NCI-H82 (cell line): ENCODE measurements at places on chromosomes 4 and X.

- DNase-seq = no peak
These were observed 11.3 kb downstream of the SMIM10L2A start for GRCh38 chrX:135432881-135433521.

- DNase-seq = peak; percentile 22
These were observed 1.3 kb upstream of the CISD2 start for GRCh38 chr4:102867278-102868152.

- peak; percentile 80 for DNase-seq
These were observed 276.6 kb downstream of the BCOR start for GRCh38 chrX:39820938-39821708.

DNA sequence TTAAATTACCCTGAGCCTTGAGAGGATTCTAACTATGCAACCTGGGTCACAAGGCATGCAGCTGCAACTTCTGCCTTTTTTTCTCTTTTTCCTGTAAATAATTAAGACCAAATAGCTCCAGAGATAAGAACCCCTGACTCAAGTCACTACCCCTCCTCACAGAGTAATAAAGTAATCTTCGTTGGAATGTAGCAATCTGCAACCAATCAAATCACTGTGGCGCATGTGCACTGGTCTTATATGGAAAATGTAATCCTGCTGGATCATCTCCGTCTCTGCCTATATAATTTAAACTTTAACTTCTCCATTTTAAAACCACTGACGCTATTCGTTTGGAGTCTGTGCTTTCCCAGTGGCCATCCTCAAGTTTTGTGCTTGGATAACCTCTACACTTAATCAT is 6.1 kb upstream of the EFHC2 start:
- DNase-seq = no peak

DNA sequence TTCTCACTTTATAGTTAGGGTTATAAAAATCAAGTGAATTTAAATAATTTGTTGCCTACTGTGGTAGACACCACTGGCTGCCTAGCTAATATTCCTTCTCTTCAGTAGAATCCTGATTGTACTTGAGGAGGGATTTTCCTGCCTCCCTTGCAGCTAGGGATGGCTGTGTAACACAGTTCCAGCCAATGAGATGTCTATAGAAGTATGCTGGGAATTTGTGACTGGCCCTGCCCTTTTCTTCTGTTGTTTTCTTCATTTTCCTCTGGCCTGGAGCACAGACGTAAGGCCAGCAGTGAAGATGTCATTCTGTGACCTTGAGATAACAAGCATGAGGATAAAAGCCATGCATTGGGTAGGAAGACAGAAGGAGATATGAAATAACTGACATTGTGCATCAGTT is 145.1 kb downstream of the MGST2 start:
- DNase-seq = no peak

GRCh38 chr4:183806341-183806740 is 98.8 kb upstream of the STOX2 start:
- no peak for DNase-seq

DNA sequence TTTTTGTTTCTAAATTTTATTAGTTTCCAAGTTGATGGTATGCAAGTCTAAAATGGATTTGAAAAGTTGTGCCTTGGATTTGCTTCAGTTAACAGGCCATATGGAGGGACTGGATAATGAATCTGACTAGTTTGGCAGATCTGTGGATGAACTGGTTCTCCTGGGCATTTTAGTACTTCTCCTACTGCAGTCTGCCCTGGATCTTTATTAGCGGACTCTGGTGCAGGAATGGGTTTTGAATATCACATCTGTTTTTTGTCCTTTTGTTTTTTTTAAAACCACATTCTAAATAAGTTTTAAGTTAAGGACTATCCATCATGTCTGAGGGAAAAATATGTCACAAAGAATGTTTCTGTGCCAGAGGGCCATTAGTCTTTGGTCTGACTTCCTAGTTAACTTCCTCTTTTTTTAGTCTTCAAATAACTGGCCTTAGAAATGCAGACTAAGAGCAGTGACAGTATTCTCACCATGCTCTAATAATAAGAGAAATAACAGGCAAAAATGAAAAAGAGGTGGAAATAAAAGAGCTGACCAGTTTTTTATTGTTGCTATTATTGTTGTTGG is 13.9 kb upstream of the DCK start:
- DNase-seq = no peak

DNA sequence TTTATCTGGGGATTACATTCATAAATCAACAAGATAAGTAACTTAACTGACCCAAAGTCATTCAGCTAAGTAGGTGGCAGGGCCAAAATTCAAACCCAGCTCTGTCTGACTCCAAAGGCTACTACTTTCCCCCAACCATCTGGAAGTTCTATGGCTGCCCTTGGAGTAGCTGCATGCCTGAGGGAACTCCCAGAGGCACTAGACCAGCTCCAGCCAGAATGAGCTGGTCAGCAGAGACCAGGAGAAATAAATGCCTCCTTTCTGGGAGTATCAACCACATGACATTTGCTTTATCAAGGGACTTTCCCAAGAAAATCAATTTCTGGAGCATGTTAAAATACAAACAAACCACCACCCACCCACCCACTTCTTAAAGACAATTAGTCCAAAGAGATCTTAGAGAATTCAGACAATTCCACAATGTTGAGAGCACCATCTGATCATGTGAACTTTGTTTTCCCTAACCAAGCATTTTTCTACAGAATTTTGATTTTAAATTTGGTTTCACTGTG is 180.5 kb downstream of the EFHC2 start:
- peak; percentile 91 for DNase-seq

- DNase-seq = no peak
These were observed 14.4 kb upstream of the KLHL5 start for GRCh38 chr4:39047681-39048080.

- no peak for DNase-seq
These were observed 100.9 kb upstream of the RADX start for GRCh38 chrX:106510713-106511403.

DNA sequence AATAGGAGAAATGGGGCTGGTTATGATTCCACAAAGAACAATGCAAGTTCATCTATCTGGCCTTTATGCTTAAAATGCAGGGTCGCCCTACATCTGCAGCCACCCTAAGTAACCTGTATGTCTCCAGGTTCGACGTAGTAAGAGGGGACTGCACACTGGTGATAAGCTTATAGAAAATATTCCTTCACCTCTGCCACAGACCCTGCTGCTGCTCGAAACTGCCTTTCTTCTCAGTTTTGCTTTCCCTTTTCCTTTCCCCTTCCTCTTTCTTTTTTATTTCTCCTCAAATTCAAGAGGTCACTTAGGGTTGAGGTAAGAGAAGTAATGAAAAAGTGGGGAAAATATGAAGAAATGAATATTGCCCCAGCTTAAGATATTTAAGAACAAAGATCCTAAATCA is 123.5 kb downstream of the DCHS2 start:
- no peak for DNase-seq

- peak; percentile 56 for DNase-seq
These were observed 123.7 kb downstream of the AFF1 start for GRCh38 chr4:87058356-87059073.

DNA sequence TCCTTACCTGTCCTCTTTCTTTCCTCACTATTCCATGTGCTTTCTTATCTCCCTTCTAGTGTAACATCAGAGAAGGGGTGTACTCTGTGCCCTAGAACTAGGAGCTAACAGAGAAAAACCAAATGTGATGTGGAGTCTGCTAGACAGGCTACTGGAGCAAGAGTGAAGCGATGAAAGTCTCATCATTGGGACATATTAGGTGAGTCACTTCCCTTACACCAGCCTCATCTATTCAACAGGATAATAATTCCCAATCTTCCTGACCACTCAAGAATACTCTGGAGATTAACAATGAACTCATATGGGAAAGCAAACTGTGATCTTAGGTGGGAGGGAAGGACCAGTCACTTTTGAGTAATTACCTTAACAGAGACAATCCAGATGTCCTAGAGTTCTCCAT is 58.1 kb downstream of the RAB40A start:
- DNase-seq = no peak

GRCh38 chr4:183422962-183423631 is 21.3 kb upstream of the CDKN2AIP start:
- peak; percentile 17 for DNase-seq

- DNase-seq = no peak
These were observed 172.2 kb downstream of the HS6ST2 start for GRCh38 chrX:132786217-132786616.

GRCh38 chrX:31240982-31241381 is 169.1 kb upstream of the FTHL17 start:
- no peak for DNase-seq

DNA sequence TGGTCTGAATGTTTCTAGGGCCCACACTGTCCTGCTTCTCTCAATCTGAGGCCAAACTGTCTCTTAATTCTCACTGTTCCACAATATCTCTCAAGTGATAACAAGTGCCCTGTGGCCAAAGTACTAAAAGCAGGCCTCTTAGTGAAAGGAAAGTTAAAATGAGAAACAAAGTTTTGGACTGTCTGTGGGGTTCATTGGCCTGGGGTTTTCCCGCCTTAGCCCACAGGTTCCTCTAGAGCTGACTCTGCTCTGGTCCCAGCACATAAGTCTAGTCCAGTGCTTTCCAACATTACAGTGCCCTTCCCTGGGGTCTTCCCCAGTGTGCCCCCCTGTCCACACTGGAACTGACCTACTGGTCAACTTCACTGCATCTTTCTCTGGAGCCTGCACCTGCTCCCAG is 6.3 kb downstream of the MAGEB1 start:
- DNase-seq = no peak

- DNase-seq = peak; percentile 20
These were observed 1724.3 kb upstream of the TENM3 start for GRCh38 chr4:180518906-180519305.

DNA sequence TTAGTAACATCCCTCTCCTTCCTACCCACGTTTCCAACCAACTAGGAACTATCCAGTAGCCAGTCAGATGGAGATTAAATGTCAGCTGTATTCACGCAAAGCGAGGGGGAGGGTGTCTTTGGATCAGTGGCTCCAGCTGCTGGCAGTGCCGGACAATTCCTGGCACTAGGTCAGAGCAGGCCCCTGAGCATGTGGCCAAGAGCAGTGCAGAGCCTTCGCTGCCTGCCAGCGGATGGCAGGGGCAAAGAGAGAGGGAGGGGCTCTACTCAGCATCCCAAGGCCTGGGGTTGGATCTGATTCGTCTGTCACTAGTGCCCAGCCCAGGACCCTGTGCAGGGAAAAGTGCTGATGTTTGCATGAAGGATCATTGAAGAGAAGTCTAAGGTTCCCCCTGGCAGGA is 28.7 kb upstream of the JAKMIP1 start:
- DNase-seq = peak; percentile 22

DNA sequence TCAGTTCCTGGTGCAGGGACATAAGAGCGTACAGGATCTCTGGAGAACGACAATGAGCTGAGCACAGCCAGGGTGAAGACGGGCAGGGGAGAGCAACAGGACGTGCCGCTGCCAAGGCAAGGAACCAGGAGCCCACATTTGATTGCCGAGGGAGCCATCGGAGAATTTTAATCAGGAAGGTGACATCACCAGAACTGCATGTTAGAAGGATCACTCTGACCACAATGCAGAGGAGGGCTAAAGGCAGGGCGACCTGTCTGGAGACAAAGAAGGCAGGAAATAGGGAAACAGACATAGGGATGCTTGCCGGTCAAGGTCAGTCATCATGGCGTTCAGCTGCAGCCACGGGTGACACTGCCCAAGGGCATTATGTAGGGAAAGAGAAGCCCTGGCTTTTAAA is 81.4 kb downstream of the RBM47 start:
- no peak for DNase-seq

DNA sequence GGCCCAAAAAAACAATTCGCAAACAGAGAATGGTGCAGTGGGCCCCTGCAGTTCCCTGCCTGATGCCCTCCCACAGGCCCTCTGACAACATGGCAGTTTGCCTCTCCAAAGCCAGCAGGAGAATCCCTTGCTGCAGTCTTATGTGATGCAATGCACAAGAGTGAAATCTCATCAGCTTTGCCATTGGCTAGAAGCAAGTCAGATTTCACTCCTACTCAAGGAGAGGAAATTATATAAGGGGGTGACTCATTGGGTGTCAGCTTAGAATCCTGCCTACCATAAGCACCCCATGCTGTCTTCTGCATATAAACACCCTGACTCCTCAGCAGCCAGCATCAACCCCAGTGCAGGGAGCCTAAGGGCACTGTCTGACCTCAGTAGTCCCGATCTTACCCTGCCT is 157.3 kb upstream of the LDB2 start:
- no peak for DNase-seq

- no peak for DNase-seq
These were observed 259.8 kb downstream of the ARHGAP10 start for GRCh38 chr4:147991543-147992283.

- DNase-seq = no peak
These were observed 67.0 kb downstream of the STK32B start for GRCh38 chr4:5118091-5118786.

GRCh38 chrX:91039777-91040176 is 394.9 kb upstream of the PABPC5 start:
- peak; percentile 2 for DNase-seq

DNA sequence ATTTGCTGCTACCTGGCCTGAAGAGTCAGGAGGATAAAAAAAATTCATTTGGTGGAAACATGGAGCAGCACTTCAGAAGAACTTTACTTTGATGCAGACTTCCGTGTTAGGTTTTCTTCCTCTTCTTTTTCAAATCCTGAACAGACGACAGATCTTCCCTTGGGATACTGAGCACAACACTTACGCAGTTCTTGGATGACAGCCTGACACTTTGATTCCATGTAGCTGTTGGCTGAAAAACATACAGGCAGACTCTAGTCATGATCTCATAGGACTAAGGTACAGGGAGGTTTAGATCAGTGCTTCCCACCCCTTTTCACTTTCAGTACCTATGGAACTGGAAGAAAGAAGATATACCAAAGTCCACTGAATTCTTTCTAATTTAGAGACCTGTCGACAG is 9.2 kb downstream of the CMC4 start:
- no peak for DNase-seq

GRCh38 chrX:17613979-17614588 is 123.2 kb upstream of the SCML1 start:
- no peak for DNase-seq

DNA sequence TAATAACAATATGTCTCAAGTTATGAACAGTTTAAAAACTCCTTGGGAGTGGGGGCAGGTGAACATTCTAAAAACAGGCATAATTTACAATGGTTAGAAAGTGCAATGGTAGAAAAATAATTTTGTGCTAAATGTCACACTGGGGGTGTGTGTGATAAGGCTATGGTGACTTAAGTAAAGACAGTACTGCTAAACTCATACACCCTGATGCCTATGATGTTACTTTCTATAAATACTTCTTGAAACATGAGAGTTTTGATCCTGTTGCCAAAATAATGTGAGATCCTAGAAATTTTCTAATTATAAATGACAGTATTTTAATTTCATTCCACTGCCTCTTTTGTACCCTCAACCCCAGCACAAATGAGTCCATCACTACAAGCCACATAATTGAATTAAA is 144.2 kb downstream of the POLA1 start:
- no peak for DNase-seq

- no peak for DNase-seq
These were observed 152.6 kb downstream of the COL25A1 start for GRCh38 chr4:109149836-109150235.

DNA sequence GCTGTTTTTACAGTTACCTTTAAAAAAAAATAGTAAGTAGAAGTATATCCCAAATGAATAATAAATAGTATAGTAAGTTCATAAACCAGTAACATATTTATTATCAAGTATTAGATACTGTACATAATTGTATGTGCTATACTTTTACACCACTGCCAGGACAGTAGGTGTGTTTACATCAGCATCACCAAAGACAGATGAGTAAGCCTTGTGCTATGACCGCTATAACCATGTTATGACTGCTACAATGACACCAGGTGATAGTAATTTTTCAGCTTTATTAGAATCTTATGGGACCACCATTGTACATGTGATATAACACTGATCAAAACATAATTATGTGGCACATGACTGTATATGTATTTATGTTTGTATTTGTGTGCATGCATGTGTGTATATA is 27.3 kb downstream of the PABPC4L start:
- no peak for DNase-seq

GRCh38 chr4:88143504-88143903 is 14.9 kb downstream of the ABCG2 start:
- DNase-seq = no peak
